Stimulated activated CD8-positive, alpha-beta memory T cell treated with anti-CD3 and anti-CD28 coated beads, Interleukin-15, amount 100 ng/mL, for 24 hours (primary cell): ENCODE measurements at places on chromosomes 7 and 10.

DNA sequence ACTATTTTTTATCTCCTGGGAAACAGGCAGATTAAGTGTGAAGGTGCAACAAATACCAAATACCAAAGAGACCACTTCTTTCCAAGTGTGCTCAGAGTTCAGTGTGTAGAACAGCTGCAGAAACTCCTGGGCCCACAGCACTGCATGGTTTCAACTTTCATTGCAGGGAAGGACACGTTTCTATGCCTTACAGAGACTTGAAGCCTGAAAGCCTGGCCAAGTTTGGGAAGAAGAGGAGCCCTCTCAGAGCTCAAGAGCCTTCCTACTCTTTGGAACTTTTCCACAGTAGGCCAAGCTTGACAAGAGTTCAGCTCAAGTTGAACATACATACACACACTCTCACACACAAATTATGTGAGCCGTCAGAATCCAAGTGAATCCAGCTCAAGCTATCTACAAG, 2.5 kb downstream of the HOXA4 start:
- DNase-seq, result no peak

GRCh38 chr7:33982425-33982786, 77.1 kb downstream of the BMPER start:
- DNase-seq, result no peak

GRCh38 chr10:5930272-5930671, 40.2 kb downstream of the FBH1 start:
- DNase-seq, result no peak

DNA sequence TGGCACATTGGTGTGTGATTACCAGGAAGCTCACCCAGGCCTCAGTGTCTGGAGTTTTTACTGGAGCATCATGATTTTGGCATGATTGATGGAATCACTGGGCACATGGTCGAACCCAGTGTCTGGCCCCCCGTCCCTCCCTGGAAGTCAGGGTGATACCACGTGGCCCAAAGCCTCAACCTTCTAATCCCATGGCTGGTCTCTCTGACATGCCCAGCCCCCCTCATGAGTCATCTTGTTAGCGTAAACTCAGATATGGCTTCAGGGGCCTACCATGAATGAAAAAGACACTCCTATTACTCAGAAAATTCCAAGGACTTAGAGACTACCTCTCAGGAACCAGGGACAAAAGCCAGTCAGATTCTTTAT, 109.3 kb downstream of the GRK5 start:
- DNase-seq, result no peak

DNA sequence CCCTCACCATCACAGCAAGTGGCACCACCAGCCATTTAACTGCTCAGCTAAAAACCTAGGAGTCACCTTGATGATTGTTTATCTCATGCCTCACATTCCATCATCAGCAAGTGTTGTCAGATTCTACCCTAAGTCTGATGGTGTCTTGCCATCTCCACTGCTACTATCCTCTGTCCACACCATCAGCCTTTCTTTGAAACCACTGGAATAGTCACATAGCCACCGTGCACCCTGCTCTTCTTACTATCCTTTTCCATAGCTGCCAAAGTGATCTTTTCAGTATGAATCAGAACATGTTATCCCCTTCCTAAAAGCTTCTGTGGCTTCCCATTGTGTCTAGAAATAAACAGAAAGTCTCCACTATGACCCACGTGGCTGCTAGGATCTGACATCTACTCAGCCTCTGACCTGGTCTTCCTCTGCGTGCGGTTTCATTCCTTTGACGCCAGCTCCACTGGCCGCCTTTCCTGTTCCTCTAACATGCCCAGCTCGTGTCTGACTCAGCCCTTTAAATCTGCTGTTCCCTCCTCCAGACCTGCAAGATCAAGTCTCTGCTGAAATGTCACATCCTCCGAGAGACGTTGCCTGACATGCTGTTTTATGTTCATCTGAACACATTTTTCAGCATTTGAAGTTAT, 16.5 kb upstream of the CHN2 start:
- DNase-seq, result no peak

GRCh38 chr7:90412458-90413184, 9.4 kb downstream of the CLDN12 start:
- DNase-seq, result no peak
